ENCODE measurements at places on chromosomes 5 and 9. TPM values are rescaled to one million over a fixed set of nuclear protein-coding genes. Genes with fewer than 3 reads are reported as not detected.

The SLC36A2 gene
- total RNA-seq, result not detected

The LCN9 gene
- not detected for total RNA-seq

The FGF1 gene
- not detected for total RNA-seq

The STX17 gene
- total RNA-seq, result 33.8 TPM

The ANGPTL2 gene
- not detected for total RNA-seq

The SPACA9 gene
- total RNA-seq, result 0.32 TPM

The PCSK5 gene
- 2.0 TPM for total RNA-seq

The ZCCHC7 gene
- 43.6 TPM for total RNA-seq

The ELL2 gene
- 94.6 TPM for total RNA-seq

The SPINK6 gene
- not detected for total RNA-seq

The SNX2 gene
- 65.3 TPM for total RNA-seq

The CDC25C gene
- total RNA-seq, result 0.37 TPM

The ALDH7A1 gene
- total RNA-seq, result 0.35 TPM

The ZBTB34 gene
- total RNA-seq, result 5.4 TPM

The ETF1 gene
- total RNA-seq, result 170 TPM

The SHISAL2B gene
- total RNA-seq, result not detected

The IL4 gene
- total RNA-seq, result 2.1 TPM

The OCLN gene
- 1.4 TPM for total RNA-seq

The INSL4 gene
- not detected for total RNA-seq

The LRSAM1 gene
- 24.0 TPM for total RNA-seq

The EIF4E1B gene
- not detected for total RNA-seq

The ANKRD18A gene
- total RNA-seq, result 10.9 TPM

The CARD9 gene
- total RNA-seq, result 0.35 TPM

The PRRX2 gene
- not detected for total RNA-seq

The PCDHGA11 gene
- total RNA-seq, result not detected

The SLC25A48 gene
- total RNA-seq, result not detected

The SHOC1 gene
- total RNA-seq, result not detected

The GRIA1 gene
- total RNA-seq, result not detected

The TMEM252 gene
- total RNA-seq, result not detected

The SLC46A2 gene
- total RNA-seq, result not detected

The LCN1 gene
- total RNA-seq, result not detected

The PCDHGB1 gene
- total RNA-seq, result not detected

The TMEM174 gene
- not detected for total RNA-seq
